ENCODE measurements at places on chromosomes 4 and X.
A peak's percentile ranks its signal among the peaks of the same experiment; 100 is the strongest.

GRCh38 chr4:22500128-22500611 is 15.7 kb downstream of the ADGRA3 start:
- no peak for DNase-seq

- no peak for DNase-seq
These were observed 110.5 kb downstream of the AR start for GRCh38 chrX:67654301-67654700.

GRCh38 chr4:148300877-148301276 is 141.3 kb downstream of the NR3C2 start:
- DNase-seq: no peak

DNA sequence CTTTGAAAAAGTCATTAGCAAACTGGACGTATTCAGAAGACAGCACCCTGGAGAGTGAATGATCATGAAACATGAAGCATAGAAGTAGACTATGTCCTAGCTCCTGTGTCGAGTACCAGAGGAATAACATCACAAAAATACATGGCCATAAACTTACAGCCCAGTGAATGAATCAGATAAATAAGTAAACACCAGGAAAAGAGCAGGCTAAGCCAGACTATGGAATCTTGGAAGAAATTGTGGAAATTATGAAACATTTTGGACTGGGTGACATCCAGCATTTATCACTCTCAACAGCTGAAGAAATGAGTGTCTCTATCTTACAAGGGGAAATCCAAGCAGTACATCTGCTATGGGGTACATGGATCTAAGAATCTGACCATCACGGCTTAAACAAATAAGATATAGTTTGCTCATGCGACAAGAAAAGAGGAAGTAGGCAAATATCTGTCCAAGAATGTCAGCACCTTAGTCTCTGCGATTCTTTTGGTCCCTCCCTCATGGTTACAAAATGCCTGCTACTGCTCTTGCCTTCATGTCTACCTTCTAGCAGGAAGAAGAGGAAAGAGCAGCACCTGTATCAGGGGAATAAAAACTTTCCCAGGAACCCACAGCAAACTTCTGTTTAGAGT is 481.5 kb downstream of the BCOR start:
- DNase-seq: no peak

DNA sequence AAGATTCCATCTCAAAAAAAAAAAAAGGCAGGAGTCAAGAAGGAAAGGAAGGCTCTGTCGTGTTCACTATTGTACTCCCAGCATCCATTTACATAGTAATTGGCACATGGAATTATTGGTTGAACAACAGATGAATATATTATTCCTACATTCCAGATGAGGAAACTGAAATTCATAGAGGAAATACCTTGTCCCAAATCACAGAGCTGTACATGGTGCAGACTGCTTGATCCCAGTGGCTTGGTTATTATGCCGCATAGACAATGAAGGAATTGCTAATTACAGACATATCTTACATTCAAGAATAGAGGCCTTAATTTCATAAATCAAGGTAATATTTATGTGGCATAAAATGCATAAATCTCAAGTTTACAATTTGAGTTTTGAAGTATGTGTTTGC is 63.6 kb downstream of the LDB2 start:
- no peak for DNase-seq

DNA sequence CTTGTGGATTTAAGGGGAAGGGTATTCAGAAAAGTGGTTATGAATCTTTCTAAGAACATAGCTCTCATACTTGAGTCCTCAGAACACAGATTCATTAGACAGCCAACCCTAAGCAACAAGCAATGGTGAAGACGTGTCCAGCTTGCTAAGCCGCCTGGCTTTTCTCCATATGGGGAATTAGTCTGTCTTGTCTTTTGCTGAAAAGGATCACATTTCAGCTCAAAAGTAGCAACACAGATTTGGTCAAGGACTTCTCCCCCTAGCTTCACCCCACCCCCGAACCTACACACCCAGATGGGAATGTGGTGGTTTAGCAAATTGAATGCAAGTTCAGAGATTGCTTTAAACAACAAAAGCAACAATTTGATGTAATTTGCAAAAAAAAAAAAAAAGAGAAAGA is 103.3 kb upstream of the RASGEF1B start:
- no peak for DNase-seq

DNA sequence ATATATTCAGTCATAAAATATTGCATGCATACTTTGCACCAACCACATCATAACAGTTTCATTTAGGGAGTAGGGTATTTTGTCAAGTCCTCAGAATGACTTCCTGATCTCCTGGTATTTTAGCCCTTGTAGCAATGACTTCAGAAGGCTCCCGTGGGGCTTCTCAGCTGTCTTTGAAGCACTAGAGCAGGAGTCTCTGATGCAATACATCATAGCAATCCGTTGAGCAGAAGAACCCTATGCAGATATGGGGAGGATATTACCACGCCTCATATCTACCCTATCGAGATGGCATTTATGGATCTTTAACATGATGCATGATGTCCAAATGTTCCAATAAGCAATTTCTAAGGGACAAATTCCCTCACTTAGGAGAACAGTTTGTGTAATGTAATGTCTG is 373.7 kb upstream of the FTHL17 start:
- DNase-seq: no peak

DNA sequence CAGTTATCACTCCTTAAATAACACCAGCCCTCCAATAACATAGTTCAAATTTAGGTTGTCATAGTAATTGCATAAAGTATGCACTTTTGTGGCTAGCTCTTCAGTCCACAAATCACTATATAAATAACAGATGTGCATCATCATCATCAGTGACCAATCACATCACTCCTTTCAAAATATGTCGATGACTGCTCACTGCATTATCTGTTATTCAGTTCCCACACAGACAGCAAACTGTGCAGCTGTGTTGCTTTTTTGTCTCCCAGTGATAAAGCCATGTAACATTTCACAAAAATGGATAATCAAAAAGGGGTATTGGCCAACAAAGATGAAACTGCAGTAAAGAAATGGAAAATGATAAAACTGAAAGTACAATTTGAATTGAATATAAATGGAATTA is 205.4 kb downstream of the DCLK2 start:
- no peak for DNase-seq

DNA sequence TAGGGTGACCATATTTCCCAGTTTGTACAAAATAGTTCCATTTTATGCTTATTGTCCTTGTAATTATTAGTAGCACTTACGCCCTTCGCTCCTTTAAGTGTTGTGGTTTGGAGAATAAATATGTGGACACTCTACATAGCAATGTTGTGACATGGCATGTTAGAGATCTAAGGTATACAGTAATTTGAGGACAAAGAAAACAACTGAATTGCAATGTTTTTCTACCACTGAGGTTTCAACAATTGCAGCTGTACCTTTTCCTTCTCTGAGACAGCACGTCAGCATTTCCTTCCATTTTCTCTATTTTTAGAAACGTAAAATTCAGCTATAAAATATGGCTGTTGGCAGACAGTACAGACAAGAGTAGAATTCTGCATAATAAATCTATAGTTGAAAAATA is 323.1 kb downstream of the MAPK10 start:
- no peak for DNase-seq

- no peak for DNase-seq
These were observed 1510.3 kb upstream of the PCDH10 start for GRCh38 chr4:131638781-131639180.

GRCh38 chr4:105126311-105127169 is 20.1 kb upstream of the TET2 start:
- DNase-seq: no peak

- no peak for DNase-seq
These were observed 448.1 kb upstream of the TRAM1L1 start for GRCh38 chr4:117533501-117533900.

DNA sequence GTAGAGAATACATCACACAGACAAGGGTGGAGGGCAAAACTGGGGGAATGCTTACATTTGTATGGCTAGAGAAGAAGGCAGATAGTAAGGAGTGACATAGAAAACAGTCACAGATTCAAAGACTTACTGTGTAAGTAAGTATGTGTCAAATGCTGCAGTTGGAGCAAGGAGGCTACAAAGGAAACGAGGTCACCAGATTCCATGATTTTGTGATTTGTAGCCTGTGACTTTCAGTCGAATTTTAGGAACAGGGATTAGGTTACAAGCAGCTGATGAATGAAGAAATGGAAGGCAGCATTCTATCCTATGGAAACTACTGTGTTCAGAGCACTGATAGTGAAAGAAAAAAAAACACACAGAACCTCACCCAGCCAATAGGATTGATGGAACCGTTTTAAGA is 407.9 kb downstream of the IL15 start:
- no peak for DNase-seq

DNA sequence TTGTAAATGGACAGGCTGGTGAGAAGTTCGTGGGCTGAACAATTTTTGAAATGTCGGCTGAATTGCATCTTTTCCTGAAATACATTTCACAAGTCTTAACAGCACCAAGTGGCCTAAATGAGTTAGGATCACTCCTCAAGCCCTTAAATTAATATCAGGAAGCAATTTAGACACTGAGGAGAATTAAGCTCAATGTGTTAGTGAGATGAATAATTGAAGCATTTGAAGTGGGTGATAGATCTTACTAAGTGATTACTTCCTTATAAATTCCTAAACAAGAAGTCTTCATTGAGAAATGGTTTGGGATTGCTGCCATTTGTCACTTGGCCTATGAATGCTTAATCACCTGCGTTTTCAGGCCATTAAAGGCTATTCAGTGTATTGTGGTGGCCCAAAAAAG is 116.8 kb downstream of the NAA11 start:
- DNase-seq: no peak

- DNase-seq: no peak
These were observed 361.4 kb downstream of the RAPGEF2 start for GRCh38 chr4:159464302-159464701.

GRCh38 chr4:3041192-3042142 is 32.9 kb downstream of the HTT-AS start:
- peak; percentile 51 for DNase-seq

DNA sequence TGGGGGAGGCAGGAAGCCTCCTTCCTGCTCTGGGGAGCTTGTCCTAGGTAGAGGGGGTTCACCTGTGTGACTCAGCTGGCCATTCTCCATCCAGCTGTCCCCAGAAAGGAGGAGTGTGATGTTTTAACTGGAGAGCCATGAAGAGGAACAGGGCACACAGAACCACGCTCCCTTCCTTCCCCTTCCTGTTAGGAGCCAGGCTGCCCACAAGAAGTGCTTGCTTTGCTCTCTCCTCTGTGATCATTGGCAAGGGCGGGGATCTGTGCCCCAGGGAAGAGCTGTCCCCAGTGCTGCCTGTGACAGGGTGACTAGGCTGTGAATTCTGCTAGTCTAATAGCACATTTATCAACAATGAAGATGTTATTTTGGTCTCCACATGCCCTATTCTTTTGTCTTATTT is 169.6 kb upstream of the GATB start:
- DNase-seq: no peak

DNA sequence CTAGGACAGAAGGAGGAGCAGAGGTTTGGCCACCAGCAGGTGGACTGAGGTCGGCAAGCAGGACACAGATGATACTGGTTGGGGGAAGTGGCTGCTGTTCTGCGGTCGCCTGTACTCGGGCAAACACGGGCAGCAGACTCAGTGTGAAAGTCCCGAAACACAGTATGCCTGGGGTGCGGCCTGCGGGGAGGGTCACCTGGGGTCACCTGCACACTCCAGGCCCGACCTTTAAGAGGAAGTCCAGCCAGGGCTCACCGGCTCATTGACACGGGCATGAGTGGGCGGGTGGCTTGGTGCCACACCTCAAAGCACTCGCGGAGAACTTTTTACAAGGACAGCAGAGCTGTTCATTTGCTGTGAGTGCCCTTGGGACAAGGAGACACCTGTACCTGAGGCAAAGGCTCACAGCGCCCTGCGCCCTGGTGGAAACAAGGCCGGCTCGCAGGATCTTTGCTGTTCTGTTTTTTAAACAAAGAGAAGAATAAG is 71.5 kb upstream of the MXD4 start:
- DNase-seq: no peak

GRCh38 chr4:168483811-168484210 is 3.5 kb upstream of the DDX60L start:
- DNase-seq: no peak

GRCh38 chrX:44784241-44784640 is 59.6 kb upstream of the DUSP21 start:
- DNase-seq: no peak

DNA sequence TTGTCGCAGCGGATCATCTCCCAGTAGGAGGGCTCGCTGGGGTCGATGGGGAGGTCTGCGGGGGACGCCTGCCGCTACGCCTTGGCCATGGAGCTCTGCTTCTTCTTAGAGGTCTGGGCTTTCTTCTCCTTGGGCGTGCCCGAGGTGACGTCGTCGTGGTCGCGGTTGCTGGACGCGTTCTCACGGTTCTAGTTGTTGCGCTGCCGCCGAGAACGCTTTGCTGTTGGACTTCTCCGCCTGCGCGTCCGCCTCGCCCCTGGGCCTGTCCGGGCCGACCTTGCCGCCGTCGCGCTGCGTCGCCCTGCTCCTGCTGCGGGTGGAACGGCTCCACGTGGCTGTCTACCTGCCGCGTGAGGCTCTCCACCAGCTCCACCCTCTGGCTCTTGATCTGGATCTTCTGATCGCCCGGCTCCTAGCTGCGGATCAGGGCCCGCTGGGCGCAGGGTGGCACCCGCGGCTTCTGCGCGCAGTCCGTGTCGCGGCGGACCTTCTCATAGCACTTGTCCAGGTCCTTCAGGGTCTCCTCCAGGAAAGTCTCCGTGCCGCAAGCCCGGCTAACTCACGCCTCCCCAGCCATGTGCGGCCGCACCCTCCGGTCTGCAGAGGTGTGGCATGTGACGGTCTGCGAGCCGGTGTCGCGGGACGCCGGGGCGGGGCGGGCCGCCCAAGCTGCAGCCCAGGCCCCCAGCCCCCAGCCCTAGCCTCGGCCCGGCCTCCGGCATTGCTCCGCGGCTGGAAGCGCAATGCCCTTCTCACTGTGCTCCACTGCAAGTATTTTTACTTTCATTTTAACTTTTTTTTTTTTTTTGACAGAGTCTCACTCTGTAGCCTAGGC is 40.5 kb upstream of the OGT start:
- DNase-seq: peak; percentile 52

DNA sequence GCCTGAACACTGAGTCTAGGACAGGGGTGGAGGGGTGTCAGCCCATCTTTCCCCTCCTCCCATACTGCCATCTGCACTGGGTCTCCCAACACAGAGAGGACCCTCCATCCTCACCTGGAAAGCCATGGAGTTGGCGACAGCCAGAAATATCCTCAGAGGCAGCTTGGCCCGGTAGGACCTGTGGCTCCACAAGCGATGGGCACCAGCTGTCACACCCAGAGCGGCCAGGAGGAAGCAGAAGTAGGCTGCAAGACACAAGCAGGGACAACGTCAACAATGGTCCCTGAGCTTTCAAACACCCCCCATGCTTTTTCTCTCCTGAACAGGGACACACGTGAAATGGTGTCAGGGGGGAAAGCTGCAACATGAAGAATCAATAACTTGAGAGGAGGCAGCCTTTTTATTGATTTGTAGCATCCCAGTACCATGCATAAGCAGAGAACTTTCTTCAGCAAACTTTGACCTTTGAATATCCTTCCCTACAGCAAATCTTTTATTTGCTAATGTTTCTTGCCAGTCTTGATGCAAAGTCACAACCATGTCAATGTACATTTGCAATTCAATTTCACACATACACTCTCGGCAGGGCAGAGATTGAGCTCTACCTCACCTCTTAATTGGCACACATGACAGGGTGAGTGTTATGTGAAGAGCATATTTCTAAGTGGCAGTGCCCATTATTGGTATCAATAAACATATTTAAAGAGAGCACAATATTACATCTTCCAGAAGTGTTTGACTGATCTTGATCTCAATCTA is 93.2 kb downstream of the SCD5 start:
- no peak for DNase-seq
